CD4-positive, alpha-beta T cell treated with Interleukin-4 for 1 hour (primary cell): ENCODE measurements at places on chromosomes 11 and 22.

DNA sequence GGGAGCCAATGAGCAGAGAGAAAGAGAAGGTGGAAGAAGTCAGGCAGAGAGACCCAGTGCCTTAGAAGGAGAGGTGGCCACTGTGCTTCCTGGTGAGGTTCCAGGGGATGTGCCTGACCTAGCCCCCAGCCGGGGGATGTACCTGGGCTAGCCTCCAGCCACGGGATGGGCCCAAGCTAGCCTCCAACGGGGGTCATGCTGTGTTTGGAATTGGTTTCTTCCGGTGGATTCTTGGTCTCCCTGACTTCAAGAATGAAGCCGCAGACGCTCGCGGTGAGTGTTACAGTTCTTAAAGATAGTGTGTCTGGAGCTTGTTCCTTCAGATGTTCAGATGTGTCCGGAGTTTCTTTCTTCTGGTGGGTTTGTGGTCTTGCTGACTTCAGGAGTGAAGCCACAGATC is 6.9 kb upstream of the SMIM38 start:
- no peak for DNase-seq

DNA sequence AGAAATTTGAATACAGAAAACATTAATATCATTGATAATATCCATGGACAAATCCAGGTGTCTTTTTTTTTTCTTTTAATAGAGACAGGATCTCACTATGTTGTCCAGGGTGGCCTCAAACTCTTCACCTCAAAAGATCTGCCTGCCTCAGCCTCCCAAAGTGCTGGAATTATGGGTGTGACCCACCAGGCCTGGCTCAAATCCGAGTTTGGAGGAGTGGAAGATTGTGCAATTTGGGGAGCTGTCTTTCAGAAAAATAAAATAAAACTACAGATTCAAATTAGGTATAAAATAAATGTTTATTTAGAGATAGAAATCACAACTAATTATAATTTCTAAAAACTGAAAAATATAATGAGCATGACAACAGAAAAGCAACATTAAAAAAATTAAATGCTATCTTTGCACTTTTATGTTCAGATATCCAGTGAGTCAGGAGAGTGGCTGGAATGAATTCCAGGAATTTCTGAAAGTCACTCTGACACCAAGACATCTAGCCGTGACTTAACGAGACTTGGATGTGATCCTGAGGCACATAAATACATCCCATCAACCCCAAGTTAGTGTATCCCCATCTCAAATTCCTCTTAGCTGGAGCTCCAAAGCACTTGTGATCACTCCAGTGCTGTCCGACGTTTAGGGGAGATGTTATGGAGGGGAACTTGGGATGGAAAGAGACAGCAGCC is 128.6 kb upstream of the THY1 start:
- no peak for DNase-seq

- DNase-seq, result no peak
Observed at GRCh38 chr11:13149991-13150390, 127.6 kb upstream of the BMAL1 start.

DNA sequence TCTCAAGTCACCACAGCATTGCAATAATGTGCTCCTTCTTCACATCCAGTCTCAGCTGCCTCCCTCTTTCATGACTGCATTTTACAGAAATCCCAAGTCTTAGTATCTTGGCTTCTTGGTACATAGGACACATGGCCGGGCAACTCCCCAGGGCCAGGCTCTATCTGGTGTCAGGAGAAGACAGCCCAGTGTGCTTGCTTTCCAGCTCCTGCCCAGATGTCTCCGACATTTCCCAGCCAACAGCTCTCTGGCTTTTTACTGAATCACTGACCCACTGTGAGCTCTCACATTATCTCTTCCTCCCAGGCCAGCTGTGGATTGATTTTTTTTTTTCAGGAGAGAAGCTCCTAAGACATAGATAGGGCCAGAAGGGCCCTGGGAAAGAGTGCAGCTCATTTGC is 346.0 kb upstream of the C11orf87 start:
- no peak for DNase-seq

- DNase-seq, result no peak
Observed at GRCh38 chr11:78878631-78879030, 304.0 kb upstream of the NARS2 start.

DNA sequence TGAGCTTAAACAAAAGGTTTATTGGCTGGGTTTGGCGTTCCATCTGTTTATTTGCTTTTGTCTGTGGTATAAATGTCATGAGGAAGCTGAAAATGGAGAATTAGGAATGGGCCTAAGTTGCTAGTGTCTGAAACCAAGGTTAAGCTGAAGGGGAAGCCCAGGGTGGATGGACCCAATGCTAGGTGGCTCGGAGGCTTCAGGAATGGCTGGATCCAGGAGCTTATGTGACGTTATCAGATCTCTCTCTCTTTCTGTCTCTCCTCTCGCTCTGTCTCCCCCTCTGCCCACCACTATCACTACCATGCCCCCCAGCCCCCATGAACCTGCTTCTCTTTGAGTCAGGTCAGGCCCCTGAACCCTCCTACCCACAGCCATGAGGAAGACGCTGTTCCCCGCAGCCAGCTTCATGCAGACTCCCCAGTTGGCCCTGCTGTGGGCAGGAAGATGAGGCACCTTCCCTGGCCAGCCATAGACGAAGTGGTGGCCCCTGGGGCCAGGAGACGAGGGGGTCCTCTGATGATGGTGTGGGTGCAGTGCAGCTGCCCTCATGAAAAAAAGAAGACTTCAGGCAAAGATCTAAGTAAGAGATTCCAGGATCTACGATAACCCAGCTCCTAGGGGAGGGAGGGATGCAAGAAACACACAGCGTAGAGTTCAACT is 101.5 kb downstream of the BRD1 start:
- DNase-seq, result no peak

- DNase-seq, result no peak
Observed at GRCh38 chr11:34425867-34426266, 12.9 kb upstream of the CAT start.

DNA sequence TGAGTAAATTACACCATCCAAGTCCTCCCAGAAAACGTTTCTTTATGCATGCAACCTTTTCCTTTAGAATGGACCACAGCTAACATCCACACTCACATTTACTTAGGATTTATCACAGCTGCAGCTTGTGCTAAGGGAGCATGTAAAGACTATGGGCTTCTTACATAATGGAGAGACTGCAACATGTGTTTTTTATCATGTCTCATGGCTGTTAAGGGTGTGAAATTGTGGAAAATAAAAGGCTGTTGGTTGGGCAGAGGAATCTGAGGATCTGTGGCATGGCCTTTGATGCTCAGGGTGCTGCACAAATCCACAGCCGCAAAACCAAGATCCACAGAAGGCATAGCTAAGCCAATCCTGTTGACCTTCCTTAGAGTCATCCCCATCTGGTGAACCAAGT is 112.0 kb upstream of the MTNR1B start:
- no peak for DNase-seq

DNA sequence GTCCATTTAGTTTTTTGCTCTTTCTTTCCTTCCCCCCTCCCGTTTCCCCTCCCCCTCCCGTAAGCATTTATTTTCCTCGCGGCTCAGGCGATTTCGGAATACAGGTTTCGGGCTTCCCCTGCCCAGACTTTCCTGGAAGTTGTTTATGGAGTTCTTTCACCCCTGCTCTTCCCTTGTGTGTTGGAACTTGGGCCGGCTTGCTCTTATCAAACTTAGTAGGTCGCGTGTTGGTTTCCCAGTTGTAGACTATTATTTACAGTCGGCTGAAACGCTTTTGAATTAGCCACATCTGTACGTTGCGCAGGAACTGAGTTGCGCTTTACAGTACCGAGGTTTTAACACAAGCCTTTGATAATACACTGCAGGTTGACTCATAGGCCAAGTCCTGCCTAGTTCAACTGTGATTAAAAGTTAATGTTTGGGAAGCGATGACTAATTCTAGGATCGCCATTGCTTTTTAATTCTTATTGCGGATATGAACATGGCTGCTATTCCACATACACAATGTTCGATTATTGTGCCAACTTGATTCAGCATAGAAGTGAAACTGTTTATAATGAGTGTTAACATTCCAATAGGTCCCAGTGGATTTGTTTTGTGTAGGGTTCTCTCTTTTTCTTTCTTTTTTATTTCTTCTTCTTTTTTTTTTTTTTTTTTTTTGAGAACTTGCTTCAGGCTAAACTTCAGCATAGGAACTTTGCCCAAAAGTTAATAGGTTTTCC is 1.7 kb downstream of the YAP1 start:
- no peak for DNase-seq

DNA sequence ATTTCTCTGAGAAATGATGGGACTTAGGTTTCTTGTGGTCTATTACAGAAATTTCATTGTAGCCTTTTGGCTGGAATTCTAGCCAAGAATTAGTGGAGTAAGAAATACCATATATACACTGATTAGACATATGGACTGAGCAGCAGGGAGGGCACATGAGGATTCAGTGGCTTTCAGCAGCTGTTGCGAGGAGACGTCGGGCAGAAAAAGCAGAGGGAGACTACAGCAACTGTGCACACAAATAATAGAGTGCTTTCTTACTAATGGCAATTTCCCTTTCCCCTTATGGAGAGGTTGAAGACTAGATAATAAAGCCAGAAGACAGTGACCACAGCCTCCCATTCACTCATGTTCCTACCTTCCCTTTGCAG is 35.4 kb upstream of the CCDC34 start:
- DNase-seq, result no peak

DNA sequence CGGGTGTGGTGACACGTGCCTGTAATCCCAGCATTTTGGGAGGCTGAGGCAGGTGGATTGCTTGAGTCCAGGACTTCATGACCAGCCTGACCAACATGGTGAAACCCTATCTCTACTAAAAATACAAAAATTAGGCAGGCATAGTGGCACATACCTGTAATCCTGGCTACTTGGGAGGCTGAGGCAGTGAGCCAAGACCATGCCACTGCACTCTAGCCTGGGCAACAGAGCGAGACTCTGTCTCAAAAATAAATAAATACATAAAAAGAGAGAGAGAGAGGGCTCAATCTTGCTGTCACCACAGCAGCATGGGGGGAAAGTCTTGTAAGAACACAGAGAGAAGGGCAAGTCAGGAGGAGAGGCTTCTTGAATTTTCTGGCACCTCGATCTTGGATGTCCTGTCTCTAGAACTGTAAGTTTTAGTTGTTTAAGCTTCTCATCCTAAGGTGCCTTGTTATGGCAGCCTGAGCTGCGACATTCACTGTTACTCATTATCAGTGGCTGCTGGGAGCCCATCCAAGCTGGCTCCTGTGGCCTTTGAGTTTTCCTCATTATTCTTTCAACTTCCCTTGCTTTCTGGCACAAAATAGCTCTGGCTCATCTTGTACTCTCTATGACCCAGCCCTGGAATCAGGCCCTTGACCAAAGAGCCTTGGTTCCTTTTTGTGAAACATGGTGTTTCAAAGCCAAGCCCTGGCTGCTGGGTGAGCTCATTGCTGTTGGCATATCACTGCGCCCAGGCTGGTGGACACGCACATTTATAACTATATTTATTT is 8.0 kb upstream of the PSMC3 start:
- no peak for DNase-seq

DNA sequence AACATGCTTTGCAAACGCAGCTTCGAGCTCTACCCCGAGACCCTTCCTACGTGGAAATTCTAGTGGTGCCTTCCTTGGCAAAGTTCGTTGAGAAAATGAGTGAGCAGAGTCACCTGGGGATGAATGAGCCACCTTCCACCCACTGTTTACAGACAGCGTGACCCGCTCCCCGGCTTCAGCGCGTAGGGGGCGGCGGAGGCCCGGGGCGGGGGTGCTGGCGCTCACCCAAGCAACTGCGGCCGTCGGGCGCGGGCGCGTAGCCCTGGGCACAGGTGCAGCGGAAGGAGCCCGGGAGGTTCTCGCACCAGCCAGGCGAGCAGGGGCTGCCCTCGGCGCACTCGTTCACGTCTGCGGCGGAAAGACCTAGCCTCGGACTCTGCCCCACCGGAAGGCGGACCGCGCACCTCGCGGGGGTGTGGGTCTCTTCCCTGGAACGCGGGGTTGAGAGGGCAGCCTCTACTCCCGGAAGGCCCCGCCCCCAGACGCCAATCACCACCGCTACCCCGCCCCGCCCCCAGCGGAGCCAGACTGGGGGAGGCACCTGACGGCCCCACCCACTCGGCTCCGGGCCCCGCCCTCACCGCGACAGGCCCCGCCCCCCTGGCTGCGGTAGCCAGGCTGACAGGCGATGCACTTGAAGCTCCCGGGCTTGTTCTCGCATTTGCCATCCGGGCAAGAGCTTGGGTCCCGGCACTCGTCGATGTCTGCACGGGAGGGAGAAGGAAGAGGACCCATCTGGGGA is 11.8 kb downstream of the LTBP3 start:
- DNase-seq, result peak; percentile 99

- DNase-seq, result no peak
Observed at GRCh38 chr11:108221371-108221770, 1.1 kb downstream of the NPAT start.

DNA sequence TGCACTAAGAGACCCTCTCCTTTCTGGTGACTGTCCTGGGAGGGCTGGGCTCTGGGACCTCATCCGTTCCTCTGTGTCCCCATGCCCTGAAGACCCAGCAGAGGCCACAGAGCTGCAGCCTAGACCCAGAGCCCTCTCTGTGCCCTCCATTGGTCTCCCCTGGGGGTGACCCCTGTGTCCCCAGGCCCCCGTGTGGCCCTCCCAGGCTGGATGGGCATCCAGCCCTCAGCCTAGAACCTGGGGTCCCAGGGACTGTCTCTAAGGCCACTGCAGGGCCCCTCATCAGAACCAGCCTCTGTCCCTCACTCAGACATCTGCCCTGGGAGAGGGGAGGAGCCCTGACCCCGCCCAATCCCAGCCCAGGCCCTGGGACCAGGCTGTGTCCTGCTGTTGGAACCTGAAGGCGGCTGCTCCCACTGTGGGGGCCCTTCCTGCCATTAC is 5.7 kb downstream of the IGLL1 start:
- no peak for DNase-seq

GRCh38 chr22:20037419-20037818 is 16.5 kb downstream of the TANGO2 start:
- DNase-seq, result no peak

GRCh38 chr11:93510196-93510873 is 32.9 kb downstream of the SMCO4 start:
- no peak for DNase-seq

GRCh38 chr11:68383976-68384501 is 71.6 kb downstream of the LRP5 start:
- DNase-seq, result peak; percentile 38

DNA sequence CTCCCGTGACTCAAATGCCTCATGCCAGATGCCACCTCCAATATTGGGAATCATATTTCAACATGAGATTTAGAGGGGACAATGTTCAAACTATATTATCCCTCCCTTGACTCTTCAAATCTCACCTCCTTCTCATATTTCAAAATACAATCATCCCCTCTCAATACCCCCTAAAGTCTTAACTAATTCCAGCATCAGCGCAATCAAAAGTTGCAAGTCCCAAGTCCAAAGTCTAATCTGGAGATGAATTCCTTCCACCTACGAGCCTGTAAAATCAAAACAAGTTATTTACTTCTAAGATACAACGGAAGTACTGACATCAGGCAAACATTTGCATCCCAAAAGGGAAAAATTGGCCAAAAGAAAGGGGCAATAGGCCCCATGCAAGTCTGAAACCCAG is 67.2 kb upstream of the SC5D start:
- DNase-seq, result no peak

GRCh38 chr11:101269990-101270660 is 140.5 kb upstream of the PGR start:
- DNase-seq, result no peak

- no peak for DNase-seq
Observed at GRCh38 chr11:35541621-35542375, 16.4 kb upstream of the PAMR1 start.

- peak; percentile 15 for DNase-seq
Observed at GRCh38 chr22:31344256-31344577, 1.9 kb downstream of the PATZ1 start.

GRCh38 chr22:38707346-38707745 is 1.6 kb downstream of the GTPBP1 start:
- DNase-seq, result no peak

GRCh38 chr11:93507517-93507916 is 35.7 kb downstream of the SMCO4 start:
- DNase-seq, result no peak
